Head of caudate nucleus (tissue), 42 donors: ENCODE measurements at places on chromosomes 11 and 22.

DNA sequence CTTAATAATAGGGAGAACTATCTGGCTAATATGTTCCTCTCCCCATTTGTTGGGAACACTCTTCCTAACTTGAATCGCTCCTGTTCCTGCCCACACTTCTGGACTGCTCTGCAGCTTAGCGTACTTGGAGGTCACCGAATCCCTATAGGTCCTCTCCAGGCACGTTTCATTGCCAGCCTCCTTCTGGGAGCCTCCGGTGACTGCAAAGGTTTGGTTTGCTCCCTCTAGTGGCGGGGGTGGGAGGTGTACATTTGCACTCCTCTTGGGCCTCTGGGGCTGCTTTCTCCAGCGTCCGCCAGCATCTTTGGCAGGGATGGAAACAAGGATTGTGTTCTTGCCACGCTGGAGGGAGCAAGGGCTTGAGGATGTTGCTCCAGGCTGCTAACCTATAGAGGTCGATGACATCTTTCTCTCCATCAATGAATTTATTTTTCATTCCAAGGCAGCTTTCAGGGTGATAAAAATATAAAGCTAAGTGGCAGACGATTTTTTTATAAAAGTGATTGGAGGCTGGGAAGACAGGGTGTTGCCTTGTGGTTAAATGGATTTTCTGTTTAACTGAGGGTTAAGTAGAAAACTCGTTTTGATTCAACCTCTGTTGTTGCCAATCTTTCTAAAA is 48.7 kb downstream of the TSPAN18 start:
- peak; percentile 40 for DNase-seq

DNA sequence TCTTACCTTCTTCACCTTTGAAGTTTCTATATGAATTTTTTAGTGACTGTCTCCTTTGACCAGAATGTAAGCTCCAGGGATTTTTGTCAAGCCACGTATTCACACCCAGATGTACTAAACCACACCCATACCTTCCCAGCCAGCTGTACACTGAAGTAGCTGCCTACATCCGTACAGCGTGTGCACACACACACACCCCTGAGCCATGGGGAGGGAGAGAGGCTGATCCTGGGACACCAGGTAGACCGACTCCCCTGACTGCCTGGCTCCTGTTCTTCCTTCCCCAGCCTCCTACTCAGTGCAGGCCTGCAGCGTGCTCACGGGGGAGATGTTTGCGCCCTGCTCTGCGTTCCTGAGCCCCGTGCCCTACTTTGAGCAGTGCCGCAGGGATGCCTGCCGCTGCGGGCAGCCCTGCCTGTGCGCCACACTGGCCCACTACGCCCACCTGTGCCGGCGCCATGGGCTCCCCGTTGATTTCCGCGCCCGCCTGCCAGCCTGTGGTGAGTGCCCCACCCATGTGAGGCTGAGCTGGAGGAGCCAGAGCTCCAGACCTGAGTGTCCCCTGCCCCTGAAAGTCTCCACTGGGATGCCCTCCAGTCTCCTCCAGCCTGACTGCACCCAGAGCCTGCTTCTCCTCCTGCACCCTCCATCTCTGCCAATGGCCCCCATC is 25.9 kb downstream of the OTOG start:
- no peak for DNase-seq

DNA sequence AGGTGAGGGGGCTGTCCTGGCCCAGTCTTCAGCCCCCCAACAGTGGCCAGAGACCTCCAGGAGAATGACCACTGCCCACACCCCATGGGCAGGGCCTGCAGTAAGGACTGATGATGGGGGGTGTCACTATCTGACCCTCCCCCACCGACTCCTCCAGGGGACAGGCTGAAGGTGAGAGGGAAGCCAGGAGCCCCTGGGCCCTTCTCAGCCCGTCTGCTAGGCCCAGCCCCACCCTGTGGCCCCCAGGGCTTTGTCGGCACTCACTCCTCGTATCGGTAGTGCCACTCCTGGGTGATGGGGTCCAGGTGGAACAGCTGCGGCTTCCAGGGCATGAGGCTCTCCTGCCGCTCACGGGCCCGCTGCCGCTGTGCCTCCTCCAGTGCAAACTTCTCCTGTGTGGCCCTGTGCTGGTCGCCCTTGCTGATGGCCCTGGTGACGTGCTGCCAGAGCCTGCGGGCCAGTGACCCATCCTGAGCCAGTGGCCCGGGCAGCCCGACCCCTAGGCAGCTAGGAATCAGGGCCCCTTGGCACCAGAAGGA is 35.4 kb upstream of the CARS1 start:
- DNase-seq, result no peak

- DNase-seq, result no peak
These were observed 160.9 kb downstream of the C11orf91 start for GRCh38 chr11:33539751-33540150.

DNA sequence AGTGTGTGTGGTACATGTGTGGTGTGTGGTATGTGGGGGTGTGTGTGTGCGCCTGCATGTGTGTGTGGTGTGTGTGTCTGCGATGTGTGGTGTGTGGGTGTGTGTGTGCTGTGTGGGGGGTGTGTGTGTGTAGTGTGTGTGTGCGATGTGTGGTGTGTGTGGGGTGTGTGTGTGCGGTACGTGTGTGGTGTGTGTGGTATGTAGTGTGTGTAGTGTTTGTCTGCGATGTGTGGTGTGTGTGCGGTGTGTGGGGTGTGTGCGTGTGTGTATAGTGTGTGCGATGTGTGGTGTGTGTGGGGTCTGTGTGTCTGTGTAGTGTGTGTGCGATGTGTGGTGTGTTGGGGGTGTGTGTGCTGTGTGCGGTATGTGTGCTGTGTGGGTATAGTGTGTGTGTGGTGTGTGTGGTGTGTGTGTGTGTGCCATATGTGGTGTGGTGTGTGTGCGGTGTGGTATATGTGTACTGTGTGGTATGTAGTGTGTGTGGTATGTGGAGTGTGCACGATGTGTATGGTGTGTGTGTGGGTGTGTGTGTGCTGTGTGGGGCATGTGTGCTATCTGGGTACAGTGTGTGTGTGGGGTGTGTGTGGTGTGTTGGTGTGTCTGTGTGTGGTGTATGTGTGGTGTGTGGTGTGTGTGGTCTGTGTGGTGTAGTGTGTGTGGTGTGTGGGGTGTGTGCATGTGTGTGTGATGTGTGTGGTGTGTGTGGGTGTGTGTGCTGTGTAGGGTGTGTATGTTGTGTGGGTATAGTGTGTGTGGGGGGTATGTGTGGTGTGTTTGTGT is 5.7 kb upstream of the PPP6R2 start:
- no peak for DNase-seq

- peak; percentile 57 for DNase-seq
These were observed 895 bp downstream of the TEAD1 start for GRCh38 chr11:12674936-12675696.

- DNase-seq, result no peak
These were observed 57.6 kb downstream of the FBXO7 start for GRCh38 chr22:32531931-32532819.

DNA sequence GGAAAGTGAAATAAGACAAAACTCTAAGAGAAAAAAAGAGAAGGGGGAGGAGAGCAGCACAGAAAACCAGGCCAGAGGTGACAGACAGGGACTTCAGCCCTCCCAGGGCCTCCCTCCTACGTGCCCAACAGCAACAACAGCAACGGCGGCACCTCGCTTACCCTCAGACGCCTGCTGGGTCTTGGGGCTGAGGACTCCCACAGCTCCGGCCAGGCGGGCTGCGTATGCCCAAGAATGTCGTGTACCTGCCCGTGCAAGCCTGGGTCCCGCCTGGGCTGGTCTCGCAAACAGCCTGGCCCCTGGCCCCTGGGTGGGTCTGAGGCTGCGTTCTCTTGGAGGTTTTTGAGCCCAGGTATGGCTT is 30.5 kb downstream of the ARAP1 start:
- DNase-seq, result no peak

DNA sequence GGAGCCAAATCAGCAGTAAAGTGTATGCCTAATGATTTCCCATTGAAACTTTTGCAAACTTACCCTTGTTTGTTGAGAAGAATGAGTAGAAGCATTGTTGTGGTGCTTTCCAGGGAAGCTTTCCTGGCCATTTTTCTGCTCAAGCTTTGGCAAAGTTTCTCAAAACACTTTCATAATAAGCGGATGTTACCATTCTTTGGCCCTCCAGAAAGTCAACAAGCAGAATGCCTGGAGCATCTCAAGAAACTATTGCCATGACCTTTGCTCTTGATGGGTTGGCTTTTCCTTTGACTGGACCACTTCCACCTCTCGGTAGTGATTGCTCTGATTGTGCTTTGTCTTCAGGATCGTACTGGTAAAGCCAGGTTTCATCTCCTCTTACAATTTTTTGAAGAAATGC is 10.7 kb downstream of the PIWIL4 start:
- DNase-seq, result no peak

DNA sequence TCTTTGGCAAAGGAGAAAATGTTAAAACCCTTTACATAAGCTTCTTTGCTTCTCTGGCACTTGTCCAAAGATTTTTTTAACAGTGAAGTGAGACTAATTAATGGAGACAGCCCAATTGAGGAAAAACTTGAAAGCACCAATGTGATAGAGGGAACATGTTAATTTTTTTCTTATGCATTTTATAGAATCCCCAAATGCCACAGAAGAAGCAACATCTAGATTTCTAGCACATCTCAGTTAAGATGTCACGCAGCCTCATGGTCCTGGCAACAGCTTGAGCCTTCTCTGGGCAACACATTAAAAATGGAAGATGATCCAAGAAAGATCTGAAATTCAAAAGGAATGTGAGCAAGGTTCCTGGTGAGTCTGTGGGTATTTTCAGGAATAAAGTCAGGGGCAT is 48.5 kb downstream of the PACSIN2 start:
- no peak for DNase-seq

DNA sequence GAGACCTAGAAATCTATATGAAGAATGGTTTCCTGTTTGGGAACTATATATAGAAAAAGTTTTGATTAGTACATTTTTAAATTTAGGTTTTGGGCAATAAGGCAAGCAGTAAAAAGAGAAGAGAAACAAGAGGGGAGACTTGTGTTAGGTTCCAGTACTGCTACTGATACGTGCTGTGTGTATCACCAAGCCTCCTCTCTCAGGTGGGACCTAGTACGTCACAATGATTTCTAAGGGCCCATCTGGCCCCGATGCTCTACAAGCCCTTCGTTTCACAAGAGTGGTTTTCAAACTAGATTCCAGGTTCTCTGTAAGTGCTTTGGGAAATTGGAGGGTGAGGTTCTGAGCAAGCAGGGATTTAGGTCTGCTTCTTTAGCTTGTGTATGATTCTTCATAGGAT is 39.2 kb downstream of the USP35 start:
- no peak for DNase-seq

DNA sequence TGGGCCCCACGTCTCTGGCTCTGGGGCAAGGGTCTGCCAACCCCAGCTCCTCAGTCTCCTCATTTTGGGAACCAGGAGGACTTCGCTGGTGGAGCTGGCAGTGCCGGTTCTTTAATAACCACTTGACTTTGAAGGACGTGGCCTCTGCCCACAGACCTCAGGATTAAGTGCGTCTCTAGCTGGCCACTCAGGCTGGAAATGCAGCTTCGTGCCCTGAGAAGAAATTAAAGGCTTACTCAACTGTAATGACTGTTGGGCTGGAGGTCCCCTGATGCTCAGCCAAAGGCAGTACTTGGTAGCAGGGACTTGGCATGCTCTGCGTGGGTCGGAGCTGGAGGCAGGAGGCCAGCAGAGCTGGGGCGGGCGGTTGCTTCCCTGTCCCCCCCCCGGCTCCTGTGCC is 16.7 kb upstream of the PARVG start:
- no peak for DNase-seq

- no peak for DNase-seq
These were observed 309.2 kb downstream of the BRD1 start for GRCh38 chr22:49518436-49518970.

- no peak for DNase-seq
These were observed 24.9 kb upstream of the NNMT start for GRCh38 chr11:114271316-114271715.

DNA sequence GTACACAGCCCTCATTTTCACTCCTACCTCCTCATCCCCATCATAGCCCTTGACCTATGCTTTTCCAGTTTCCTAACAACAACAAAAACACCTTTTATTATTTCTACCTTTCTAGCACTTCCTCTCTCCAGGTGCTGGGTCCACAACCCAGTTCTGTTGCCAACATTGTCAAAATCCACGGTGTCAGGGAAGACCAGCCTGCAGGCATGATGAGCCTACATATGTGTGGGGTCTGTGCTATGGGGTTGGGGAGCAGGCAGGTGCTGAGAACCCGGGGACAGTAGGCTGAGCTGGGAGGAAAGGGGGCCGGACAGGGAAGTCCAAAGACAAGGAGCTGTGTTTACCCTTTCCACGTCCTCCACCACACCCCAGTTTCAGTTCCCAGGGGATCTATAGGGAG is 711 bp upstream of the ZPR1 start:
- DNase-seq, result no peak

- DNase-seq, result no peak
These were observed 9.1 kb downstream of the CDC42EP2 start for GRCh38 chr11:65323813-65324212.

- DNase-seq, result no peak
These were observed 100.0 kb downstream of the GRIK4 start for GRCh38 chr11:120611581-120611980.

GRCh38 chr11:78535920-78536319 is 38.7 kb downstream of the NARS2 start:
- no peak for DNase-seq

DNA sequence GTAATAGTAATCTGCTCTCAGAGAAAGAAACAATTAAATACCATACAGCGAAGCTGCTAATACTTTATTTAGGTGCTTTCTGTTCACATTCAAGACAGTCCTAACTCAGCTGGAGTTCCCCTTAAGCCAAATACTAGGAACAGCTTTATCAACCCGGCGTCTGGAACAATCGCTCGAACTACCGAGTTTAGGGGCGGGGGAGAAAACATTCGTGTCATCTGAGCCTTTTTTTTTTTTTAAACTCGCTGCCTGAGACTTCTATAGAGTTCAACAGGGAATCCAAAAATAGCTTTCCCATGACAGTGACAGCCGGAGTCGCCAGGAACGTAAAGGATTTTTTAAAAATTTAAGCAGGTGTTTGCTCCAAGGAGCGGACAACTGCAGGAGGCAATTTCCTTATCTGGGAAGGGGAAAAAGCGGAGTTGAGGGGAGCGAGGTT is 852 bp downstream of the TRAF6 start:
- DNase-seq, result peak; percentile 22

- DNase-seq, result no peak
These were observed 26.1 kb upstream of the SLC25A1 start for GRCh38 chr22:19204640-19205039.

- DNase-seq, result no peak
These were observed 8.2 kb downstream of the FGF19 start for GRCh38 chr11:69695581-69695980.

- DNase-seq, result no peak
These were observed 107.9 kb upstream of the BMAL1 start for GRCh38 chr11:13169709-13170108.

DNA sequence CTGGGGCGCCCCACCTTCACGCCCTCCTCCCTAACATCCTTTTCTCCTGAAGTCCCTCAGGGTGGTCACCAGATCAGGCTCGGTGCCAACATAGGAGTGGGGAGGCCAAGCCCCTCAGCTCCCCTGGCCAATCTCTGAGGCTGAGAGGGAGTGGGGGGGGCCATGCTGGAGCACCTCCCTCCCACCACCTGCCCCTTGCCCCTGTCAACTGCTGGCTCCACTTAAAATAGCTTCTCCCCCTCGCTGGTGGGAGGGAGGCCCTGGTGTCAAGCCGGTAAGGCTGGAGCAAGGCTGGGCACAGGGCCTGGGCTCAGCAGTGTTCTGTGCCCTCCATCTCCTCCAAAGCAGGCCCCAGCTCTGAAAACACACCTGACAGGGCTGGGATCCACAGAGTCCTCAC is 4.9 kb downstream of the PLXNB2 start:
- no peak for DNase-seq

GRCh38 chr11:60029015-60029632 is 11.1 kb upstream of the OOSP2 start:
- DNase-seq, result no peak

- no peak for DNase-seq
These were observed 14.6 kb downstream of the BBOX1 start for GRCh38 chr11:27055065-27055682.

GRCh38 chr22:42171946-42172719 is 41.5 kb upstream of the CYP2D6 start:
- no peak for DNase-seq
